Type B pancreatic cell (in vitro differentiated cells): ENCODE measurements at places on chromosomes 16 and 17.

GRCh38 chr16:19840524-19841110 lies 44.0 kb downstream of the GPRC5B start:
- no peak for DNase-seq
- H3K27me3 ChIP-seq = no peaks in the 10 kb centered on the region
- H3K36me3 ChIP-seq = peaks cover 4% of the 10 kb centered on the region
- H3K4me3 ChIP-seq = no peak overlapping the region
- peaks cover 18% of the 10 kb centered on the region for H3K4me1 ChIP-seq

DNA sequence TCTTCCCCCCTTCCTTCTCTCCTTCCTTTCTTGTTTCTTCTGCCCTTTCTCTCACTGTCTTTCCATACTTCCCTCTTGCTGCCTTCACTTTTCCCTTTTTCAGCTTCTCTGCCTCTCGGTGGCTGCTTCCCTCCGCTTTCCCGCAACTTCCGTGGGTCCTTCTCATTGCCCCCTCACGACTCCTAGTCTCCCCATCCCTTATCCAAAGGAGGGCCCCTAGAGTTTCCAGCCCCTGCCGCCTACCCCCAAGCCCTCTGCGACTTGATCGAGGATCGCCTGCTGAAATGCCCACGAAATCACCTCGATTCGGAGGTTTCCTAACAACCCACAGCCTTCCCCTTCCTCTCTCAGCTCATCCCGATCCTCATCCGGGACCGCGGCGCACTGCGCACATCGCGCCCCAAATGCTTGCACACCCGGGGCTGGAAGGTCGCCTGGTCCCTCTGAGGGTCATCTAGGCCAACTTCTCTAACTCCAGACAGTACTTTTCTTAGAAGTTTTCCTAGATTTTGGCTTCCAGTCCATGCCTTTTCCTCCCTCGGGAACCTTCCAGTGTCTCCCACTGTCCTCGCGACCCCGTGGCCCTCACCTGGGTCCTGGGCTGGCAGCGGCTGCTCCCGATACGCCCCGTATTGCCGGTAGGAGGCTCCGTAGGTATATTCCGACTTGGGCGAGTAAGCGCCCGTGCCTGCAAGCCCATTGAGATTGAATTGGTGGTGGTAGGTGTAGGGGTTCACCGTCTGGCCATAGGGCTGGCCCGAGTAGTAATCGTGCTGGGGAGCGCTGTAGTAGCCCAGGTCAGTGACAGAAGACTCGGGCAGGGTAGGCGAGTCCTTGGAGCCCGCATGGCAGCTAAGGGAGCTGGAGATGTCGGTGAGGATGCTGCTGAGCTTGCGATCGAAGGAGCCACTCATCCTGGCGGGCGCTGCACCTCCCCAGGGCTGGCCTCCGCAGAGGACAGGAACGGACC lies 654 bp downstream of the DLX3 start:
- no peak for DNase-seq
- peaks cover 25% of the 10 kb centered on the region for H3K4me1 ChIP-seq
- peaks cover 3% of the 10 kb centered on the region for H3K36me3 ChIP-seq
- peak overlapping the region; percentile 95 for H3K4me3 ChIP-seq

DNA sequence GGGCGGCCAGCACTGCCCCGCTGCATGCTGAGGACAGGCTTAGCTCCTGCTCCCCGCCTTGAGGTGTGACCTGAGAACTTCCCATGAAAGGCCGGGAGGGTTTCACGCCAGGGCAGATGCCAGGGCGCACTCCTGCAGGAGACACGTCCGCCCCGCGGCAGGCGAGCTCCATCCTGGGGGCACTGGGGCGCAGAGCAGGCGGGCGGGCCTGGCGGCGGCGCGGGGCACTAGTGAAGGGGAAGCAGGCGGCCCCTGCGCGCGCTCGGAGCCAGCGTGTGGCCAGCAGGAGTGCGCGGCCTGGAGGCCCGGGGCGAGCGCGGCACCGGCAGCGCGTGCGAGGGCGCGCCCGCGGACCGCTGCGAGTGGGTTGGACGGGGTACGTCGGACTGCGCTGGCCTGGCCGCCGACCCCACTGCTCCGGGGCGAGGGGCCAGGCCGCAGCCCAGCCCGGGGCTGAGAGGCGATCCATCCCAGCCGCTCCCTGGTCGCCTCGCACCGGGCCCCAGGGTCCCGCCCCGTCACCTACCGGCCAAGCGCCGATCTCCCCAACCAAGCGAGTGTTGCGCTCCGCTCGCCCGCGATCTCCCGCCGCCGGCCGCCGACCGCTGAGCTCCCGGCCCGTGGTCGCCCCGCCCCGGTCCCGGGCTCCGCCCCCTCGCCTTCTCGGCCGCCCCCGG lies at the start of gene MAP3K14:
MAP3K14 (minus strand) TSS at position 587 of the 677 bp plus-strand sequence. CDS start 26,275 bp downstream, outside the sequence.
- no peaks in the 10 kb centered on the region for H3K36me3 ChIP-seq
- DNase-seq = peak; percentile 85
- peaks cover 2% of the 10 kb centered on the region for H3K27me3 ChIP-seq
- H3K27ac ChIP-seq = peak within 1 kb of the TSS; percentile 97

- no peak overlapping the region for H3K4me3 ChIP-seq
- H3K4me1 ChIP-seq = peaks cover 9% of the 10 kb centered on the region
- no peaks in the 10 kb centered on the region for H3K36me3 ChIP-seq
- H3K27me3 ChIP-seq = peaks cover 8% of the 10 kb centered on the region
These were observed 7.1 kb upstream of the CDH15 start for GRCh38 chr16:89164436-89164835.

- no peak overlapping the region for H3K27ac ChIP-seq
- no peaks in the 10 kb centered on the region for H3K36me3 ChIP-seq
- DNase-seq = peak; percentile 64
- no peaks in the 10 kb centered on the region for H3K27me3 ChIP-seq
These were observed 207.7 kb downstream of the LAT start for GRCh38 chr16:29192329-29193247.

DNA sequence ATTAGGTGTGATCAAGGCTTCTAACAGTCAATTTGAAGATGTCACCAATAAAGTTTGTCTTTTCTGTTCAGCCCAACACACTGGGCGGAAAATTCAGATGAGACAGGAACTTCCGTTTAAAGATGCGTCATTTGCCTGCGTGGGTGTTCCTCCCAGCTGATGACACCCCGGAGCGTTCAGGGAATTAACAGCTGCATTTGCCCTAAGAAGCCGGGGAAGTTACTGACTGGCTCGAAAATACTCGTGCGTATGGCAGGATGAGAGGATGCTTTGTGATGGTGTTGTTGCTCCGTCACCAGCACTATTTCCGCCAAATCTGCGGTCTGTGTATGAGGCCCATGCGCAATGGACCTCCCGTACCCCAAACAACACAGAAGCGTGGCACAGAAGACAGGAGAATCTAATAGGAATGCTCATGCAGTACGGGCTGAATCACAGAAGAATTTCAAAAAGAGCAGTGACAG lies 11.9 kb upstream of the PVALEF start:
- no peaks in the 10 kb centered on the region for H3K27me3 ChIP-seq
- H3K4me1 ChIP-seq = no peaks in the 10 kb centered on the region

GRCh38 chr16:3292604-3293003 lies 9.3 kb downstream of the ZNF263 start:
- no peak for DNase-seq
- H3K36me3 ChIP-seq = peaks cover 76% of the 10 kb centered on the region
- no peak overlapping the region for H3K27ac ChIP-seq
- no peaks in the 10 kb centered on the region for H3K27me3 ChIP-seq

DNA sequence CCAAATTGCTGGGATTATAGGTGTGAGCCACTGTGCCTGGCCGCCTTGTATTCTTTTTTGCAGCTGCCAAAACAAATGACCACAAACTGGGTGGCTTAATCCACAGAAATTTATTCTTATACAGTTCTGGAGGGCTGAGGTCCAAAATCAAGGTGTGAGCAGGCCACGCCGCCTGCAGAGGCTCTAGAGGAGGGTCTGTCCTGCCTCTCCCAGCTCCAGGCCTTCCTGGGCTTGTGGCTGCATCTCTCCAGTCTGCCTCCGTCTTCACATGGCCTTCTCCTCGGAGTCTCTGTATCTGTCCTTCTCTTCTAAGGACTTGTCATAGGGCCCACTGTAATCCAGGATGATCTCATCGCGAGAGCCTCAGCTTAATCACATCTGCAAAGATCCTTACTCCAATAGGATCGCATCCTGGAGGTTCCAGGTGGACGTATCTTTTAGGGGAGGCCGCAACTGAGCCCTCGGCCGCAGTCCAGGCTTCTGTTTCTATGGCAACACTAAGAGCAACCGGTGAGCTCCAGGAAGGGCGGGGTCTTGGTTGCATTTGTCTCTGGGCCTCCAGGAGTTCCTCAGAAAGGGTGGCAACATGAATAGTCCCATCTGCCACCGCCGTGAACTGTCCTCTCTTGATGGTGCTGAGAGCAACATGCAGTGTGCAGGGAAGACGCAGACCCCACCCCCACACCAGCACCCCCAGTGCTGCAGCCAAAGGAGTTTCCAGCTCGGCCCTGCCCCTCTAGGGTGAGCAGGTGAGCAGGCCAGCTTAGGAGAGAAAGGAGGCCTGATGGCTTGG lies 29.5 kb upstream of the CREBBP start:
- no peak overlapping the region for H3K27ac ChIP-seq
- no peaks in the 10 kb centered on the region for H3K4me1 ChIP-seq
- no peaks in the 10 kb centered on the region for H3K36me3 ChIP-seq
- no peaks in the 10 kb centered on the region for H3K27me3 ChIP-seq

- H3K4me3 ChIP-seq = no peak overlapping the region
- no peak overlapping the region for H3K27ac ChIP-seq
- H3K27me3 ChIP-seq = no peaks in the 10 kb centered on the region
- peaks cover 23% of the 10 kb centered on the region for H3K4me1 ChIP-seq
- peaks cover 16% of the 10 kb centered on the region for H3K36me3 ChIP-seq
- DNase-seq = no peak
These were observed 269.7 kb downstream of the SEC14L1 start for GRCh38 chr17:77410470-77410869.

- no peak for DNase-seq
- peaks cover 3% of the 10 kb centered on the region for H3K36me3 ChIP-seq
- peak overlapping the region; percentile 95 for H3K27ac ChIP-seq
- no peaks in the 10 kb centered on the region for H3K27me3 ChIP-seq
- peaks cover 12% of the 10 kb centered on the region for H3K4me1 ChIP-seq
- H3K4me3 ChIP-seq = peak overlapping the region; percentile 96
These were observed 873 bp downstream of the NPLOC4 start for GRCh38 chr17:81635973-81636504.

GRCh38 chr17:61073799-61074513 lies 325.7 kb upstream of the TBX2 start:
- H3K27ac ChIP-seq = no peak overlapping the region
- H3K4me1 ChIP-seq = peaks cover 8% of the 10 kb centered on the region
- no peak for DNase-seq
- no peaks in the 10 kb centered on the region for H3K27me3 ChIP-seq

DNA sequence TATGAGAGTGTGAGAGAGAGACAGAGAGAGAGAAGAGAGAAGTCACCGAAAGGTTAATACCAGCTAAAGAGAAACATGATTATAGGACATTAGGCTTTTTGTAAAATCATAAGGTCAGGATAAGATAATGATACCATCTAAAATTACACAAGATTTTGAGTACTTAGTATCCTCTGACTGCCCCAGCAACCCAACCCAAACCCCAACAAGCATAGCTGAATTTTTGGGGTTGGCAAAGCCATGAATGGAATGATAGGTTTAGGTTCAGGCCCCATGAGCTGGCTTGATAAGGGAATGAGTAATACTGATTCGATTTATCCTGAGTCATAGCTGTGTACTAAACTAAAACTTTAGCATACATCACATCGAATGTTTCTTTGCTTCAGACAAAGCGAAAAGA lies 259.5 kb downstream of the IRX3 start:
- no peak overlapping the region for H3K27ac ChIP-seq
- H3K27me3 ChIP-seq = no peaks in the 10 kb centered on the region
- no peak for DNase-seq
- H3K4me3 ChIP-seq = no peak overlapping the region
- peaks cover 31% of the 10 kb centered on the region for H3K4me1 ChIP-seq

- H3K27ac ChIP-seq = no peak overlapping the region
- H3K4me3 ChIP-seq = no peak overlapping the region
- H3K36me3 ChIP-seq = peaks cover 40% of the 10 kb centered on the region
- H3K4me1 ChIP-seq = peaks cover 4% of the 10 kb centered on the region
- no peak for DNase-seq
These were observed 44.0 kb upstream of the ABCC11 start for GRCh38 chr16:48291303-48291702.

GRCh38 chr17:16988749-16989229 lies 16.9 kb upstream of the TNFRSF13B start:
- H3K27me3 ChIP-seq = peaks cover 8% of the 10 kb centered on the region
- H3K4me3 ChIP-seq = no peak overlapping the region
- H3K36me3 ChIP-seq = no peaks in the 10 kb centered on the region
- H3K27ac ChIP-seq = no peak overlapping the region
- no peak for DNase-seq

DNA sequence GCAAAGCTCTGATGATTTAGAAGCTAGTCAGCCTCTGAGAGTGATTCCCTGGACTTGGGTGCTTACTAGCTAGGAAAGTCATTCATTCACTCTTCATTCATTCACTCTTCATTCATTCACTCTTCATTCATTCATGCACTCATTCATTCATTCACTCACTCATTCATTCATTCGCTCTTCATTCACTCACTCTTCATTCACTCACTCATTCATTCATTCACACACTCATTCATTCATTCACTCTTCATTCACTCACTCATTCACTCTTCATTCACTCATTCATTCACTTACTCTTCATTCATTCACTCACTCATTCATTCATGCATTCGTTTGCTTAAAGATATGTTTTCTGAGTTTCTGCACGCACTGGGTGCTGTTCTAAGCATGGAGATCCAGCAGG lies 292.7 kb upstream of the TNRC6C start:
- DNase-seq = no peak
- no peak overlapping the region for H3K4me3 ChIP-seq
- H3K36me3 ChIP-seq = no peaks in the 10 kb centered on the region
- peaks cover 4% of the 10 kb centered on the region for H3K27me3 ChIP-seq
- no peak overlapping the region for H3K27ac ChIP-seq

DNA sequence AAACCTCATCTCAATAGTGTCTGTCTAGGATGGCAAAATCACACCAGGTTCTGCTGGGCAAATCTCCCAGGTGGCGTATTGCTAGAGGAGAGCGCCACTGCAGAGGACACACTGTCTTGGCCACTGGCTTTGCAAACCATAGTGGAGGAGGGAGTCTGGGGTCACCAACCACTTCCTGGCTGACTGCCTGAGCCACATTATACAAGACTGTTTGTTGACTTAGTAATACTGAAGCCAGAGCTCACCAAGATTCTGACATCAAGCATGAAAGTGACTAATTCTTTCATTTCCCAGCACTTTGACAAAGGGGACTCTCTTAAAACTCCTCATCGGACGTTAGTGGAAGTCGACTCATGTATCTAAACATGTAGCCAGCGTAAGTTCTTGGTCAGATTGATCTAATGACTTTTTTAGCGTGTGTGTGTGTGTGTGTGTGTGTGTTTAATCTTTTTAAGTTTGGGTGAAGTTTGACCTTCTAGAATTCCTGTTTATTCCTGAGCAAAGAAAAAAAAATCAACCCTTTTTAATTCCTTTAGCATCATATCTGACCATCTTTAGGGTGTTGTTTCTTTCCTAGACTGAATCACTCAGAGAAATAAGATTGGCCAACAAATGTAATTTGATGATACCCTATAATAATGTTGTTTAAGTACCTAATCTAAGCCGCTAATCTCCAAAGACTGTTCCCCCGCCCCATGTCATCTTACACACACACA lies 13.7 kb downstream of the PITPNC1 start:
- H3K27me3 ChIP-seq = no peaks in the 10 kb centered on the region
- peaks cover 15% of the 10 kb centered on the region for H3K4me1 ChIP-seq
- H3K27ac ChIP-seq = peak overlapping the region; percentile 19
- DNase-seq = no peak
